ENCODE measurements at places on chromosomes 2 and 18.
A peak's percentile ranks its signal among the peaks of the same experiment; 100 is the strongest.

DNA sequence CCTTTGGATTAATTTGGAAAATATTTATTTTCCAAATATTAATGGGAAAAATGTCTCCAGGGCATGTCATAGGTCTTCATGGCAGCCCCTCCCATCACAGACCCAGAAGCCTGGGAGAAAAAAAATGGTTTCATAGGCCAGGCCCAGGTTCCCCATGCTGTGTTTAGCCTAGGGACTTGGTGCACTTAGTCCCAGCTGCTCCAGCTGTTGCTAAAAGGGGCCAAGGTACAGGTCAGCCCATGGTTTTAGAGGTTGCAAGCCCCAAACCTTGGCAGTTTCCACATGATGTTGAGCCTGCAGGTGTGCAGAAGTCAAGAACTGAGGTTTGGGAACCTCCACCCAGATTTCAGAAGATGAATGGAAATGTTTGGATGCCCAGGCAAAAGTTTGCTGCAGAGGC is 309.6 kb downstream of the SOCS6 start:
- no peak for DNase-seq

DNA sequence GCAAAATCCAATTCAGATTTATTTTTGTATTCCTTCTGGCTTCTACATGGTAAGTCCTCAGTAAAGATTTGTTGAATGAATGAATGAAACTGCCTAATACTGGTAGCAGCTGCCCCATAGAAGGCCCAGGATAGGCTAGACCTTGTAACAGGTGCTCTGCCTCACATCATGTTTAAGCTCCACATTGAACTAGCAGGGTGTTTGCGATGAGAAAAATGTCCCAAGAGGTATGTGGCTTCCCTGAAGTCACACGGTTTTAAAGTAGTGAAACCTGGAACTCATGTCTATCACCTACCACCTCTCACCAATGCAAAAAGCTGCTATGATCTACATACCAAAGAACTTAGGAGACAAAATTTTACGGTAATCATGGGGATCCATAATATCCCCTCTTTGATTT is 765 bp upstream of the LHCGR start:
- no peak for DNase-seq

- no peak for DNase-seq
Measured at GRCh38 chr2:176101216-176101830, 1.7 kb downstream of the HOXD12 start.

GRCh38 chr2:216653093-216653799 is 20.0 kb downstream of the IGFBP2 start:
- DNase-seq, result no peak

DNA sequence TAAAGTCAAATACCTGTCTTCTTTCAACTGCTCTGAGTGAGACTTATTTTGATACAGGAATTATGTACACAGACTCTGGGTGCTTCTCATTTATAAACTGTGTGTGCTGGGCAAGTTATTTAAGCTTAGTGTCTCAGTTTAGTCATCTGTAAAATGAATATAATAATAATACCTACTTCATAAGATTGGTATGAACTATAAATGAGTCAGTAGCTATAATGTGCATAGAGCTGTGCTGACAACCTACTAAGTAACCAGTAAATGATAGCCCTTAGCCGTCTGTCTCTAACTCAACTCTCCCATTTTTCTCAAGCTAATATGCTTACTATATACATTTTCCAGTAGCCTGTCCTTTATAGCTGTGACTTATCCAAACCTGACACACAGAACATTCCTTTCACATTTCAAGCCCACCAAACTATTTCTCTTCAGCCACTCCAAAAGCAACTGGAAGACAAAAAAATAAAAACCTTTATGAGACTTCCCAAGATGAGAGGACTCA is 319.8 kb downstream of the ETAA1 start:
- no peak for DNase-seq

DNA sequence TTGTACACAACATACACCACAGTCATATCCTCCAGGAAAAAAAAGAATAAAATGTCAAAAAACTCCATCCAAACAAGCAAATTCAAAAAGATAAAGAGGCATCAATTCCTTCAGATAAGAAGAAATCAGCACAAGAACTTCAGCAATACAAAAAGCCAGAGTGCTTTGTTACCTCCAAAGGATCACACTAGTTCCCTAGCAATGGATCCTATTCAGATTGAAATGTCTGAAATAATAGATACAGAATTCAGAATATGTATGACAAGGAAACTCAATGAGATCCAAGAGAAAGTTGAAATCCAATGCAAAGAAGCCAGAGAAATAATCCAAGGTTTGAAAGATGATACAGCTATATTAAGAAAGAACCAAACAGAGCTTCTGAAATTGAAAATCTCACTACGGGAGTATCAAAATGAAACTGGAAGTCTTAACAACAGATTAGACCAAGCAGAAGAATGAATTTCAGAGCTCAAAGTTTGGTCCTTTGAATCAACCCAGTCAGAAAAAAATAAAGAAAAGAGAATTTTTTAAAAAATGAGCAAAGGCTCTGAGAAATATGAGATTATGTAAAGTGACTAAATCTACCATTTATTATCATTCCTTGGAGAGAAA is 80.6 kb downstream of the TRABD2A start:
- DNase-seq, result no peak

DNA sequence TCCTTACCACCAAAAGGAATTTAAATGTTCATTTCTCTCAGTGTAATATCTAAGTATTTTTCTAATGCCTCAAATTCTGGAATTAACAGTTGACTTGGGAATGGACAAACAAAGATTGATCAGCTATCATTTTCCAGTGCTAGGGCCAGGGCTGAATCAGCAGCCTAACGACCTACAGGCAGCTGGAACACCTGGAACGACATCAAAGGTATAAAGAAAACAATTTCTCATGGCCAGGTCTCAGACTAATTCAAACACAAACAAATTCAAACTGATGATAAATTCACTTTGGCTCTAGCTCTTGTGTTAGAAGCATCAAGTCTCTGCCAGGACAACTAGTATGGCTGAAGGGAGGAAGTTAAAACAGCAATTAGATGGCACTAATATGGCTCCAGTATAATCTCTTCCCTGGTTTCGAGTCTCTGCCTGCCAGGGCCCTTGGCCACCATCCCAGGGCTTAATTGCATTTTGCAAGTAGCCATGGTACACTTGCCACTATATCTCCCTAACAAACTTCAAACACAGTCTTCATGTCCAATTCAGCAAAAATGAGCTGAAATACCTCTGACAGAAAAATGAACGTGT is 70.2 kb upstream of the FSHR start:
- no peak for DNase-seq

DNA sequence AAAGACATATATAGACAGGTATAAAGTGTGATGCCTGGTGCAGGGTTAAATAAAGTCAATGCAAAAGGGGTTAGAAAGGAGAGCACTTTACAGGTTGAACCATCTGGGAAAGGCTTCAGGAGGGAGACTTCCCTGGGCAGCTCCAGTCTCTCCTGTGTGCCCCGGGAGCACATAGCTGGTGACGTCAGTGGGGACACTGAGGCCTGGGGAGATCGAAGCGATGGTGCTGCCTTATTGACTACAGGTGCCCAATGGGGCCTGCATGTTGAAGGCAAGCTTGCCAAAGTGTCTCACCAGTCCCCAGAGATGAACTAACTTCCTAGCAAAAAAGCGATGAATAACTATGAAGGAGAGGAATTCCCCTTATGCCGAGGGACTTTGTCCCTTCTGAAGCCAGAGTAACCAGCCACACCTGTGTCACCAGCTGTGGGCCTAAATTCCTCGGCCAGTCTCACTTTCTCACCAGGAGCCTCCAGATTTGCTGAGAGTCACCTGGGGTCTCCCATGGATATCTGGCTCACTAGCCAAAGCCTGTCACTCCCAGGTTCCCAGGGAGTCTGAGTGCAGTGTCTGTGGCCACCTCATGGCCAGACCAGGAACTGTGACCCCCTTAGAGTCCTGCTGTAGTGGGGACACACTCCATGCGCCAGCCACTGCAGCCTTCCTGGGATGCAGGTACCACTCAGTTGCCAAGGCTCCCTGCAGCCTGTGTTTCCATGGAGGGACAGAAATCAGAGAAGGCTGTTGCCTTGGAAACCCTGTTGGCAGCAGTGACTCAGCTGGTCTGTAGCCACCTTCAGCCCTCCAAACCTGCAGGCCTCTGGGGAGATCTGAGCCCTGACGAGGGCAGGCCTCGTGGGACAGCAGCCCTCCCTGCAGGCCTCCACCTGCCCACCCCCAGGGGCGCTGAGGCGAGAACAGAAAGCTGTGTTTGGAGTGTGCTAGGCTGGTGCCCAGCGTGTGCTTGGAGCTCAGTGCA is 128.7 kb downstream of the CTIF start:
- no peak for DNase-seq

GRCh38 chr2:232795920-232796319 is 19.6 kb upstream of the KCNJ13 start:
- no peak for DNase-seq

DNA sequence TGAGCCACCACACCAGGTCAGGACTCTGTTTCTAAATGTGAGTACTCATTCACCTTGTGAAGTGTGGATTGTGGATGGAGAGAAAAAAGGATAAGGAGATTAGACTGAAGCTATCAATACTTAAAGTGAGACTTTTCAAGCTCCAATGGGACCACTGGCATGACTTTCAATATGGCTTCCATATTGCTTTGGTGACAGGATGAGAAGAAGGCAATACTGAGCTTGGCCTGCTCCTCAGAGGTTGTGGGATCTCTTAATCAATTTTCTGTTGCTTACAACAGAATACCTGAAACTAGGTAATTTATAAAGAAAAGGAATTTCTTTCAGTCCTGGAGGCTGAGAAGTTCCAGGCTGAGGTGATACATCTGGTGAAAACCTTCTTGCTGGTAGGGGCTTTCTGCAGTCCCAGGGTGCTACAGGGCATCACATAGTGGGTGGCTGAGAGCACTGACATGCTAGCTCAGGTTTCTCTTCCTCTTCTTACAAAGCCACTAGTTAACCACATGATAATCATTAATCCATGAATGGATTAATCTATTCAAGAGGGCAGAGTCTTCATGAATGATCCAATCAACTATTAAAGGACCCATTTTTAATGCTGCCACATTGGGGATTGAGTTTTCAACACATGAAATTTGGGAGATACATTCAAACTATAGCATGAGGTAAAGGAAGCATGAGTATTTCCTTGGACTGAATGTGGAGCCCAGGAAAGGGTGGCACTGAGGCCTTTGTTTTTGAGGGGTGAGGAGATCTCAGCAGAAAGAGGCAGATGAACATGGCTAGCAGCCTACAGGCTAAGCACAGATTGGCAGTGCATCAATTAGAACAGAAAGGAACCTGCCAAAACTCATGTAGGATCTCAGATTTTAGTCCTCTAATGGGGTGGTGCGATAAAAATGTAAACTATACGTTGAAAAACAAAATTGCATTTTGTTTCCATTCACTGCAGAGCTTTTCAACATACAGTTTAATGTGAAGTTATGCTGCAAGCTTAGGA is 274.5 kb downstream of the PIK3C3 start:
- DNase-seq, result no peak

GRCh38 chr18:3451183-3451988 is 1.4 kb downstream of the TGIF1 start:
- DNase-seq, result peak; percentile 92

DNA sequence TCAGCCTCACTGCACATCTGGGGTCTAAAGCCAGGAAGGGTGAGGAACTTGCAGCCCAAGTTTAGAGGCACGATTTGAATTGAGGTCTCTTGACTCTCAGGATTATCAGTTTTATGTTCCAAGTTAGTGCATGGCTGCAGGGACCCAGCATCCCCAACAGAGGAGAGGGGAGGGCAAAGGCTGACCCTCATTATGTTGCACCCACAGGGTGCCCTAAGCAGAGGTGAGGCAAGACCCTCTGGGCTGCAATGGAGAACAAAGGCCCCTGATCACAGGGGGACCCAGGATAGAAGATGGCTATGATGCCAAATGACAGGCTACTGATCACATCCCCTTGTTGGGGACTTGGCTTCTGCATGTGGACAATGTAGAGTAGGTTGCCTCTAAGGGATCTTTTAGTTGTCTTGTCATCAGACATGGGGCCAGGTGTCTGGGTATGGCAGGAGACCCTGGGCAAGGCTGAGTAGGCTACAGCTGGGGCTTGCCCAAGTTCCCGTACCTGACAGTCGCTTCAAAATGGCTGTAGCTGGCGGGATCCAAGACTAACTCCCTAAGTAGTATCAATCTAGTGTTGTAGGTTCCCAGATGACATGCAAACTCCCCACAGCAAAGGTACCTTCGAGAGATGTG is 4.5 kb upstream of the GDF7 start:
- no peak for DNase-seq

DNA sequence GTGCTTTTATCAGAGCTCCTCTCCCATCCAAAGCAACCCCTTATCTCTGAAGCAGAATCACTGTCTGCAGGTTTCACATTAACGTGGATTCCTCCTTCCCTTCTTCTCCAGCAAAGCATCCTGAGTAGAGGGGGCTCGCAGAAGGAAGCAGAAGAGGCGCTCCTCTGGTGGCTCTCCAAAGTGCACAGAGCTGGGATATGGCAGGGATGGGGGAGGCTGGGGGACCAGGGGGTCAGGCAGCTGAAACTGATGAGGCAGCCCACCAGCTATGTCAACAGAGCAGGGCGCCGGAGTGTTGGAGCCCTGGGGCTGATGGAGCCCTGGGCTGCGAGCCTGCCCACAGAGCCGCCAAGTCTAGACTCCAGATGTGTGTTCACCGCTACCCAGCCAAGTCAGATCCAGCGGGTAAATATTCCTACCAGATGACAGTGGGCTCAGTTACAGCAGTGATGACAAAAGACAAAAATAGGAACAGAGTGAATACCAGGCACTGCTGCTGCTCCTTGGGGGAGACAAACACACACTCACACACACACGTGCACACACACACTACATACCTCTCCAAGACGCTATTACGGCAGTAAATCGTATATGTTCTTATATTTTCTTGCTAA is 678.3 kb upstream of the ID2 start:
- no peak for DNase-seq

DNA sequence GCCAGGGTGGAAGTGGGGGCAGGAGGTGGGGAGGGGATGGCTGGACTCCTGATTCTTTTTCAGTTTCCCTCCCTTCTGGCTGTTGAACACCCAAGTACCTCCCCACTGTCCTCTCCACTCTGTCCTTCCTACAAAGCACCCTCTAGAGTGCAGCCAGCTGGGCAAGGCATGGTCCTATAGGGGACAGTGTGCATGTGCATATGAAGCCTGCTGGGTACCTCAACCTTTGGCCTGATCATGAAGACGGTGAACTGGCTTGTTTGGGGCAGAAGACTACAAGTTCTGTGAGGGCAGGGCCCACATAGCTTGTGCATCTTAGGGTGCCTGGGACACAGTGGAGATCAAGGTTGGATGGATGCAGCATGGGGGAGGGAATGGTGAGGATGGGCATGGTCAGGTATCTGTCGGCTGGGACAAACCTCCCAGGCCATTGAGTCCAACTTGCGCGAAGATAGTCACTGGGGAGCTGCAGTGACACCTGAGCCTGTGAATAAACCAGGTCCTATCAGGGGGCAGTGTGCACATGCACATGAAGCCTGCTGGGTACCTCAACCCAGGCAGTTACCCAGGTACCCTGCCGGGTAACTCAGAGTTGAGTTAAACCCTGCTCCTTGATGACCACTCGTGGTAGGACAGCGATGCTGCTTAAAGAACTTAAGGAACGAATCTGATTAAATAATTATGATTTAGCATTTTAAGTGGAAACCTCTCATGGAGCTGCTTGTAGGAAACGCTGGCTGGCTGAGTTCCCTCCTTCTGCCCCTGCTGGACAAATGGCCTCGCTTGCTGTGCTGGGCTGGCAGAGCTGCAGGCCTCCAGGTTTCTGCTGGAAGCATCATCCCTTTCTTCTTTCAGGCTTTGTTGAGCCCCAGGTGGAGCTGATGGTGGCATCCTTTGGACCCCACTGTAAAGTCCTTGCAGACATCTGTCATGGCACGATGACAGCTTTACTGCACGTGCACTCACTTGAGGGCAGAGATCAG is 84.0 kb downstream of the POLR1A start:
- DNase-seq, result no peak

- DNase-seq, result no peak
Measured at GRCh38 chr2:118903029-118903351, 39.0 kb upstream of the MARCO start.
